ENCODE measurements at places on chromosomes 16 and 17. TPM values are rescaled to one million over a fixed set of nuclear protein-coding genes. Genes with fewer than 3 reads are reported as not detected.

The UBE2I gene
- 358 TPM for total RNA-seq

DNA sequence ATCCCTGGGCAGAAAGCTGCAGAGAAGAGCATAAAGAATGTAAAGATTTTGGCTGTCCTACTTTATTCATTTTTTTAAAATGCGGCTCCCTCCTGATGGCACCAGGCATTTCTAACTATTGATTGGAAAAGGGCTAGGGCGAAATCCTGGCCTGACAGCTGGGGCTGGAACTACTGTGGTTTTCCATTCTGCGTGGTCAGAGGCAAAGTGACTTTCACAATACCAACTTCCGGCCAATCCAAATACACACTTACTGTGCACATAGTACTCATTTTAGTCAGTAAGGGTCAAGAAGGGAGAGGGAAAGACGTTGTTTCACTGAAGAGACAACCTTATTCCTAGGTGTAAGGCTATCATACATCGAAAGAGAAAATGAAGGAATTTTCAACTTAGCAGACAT lies 113.8 kb upstream of the PMFBP1 start:
- H3K4me1 ChIP-seq = no peaks in the 10 kb centered on the region
- H3K27me3 ChIP-seq = no peaks in the 10 kb centered on the region
- DNase-seq = no peak
- H3K27ac ChIP-seq = no peak overlapping the region
- H3K4me3 ChIP-seq = no peak overlapping the region

DNA sequence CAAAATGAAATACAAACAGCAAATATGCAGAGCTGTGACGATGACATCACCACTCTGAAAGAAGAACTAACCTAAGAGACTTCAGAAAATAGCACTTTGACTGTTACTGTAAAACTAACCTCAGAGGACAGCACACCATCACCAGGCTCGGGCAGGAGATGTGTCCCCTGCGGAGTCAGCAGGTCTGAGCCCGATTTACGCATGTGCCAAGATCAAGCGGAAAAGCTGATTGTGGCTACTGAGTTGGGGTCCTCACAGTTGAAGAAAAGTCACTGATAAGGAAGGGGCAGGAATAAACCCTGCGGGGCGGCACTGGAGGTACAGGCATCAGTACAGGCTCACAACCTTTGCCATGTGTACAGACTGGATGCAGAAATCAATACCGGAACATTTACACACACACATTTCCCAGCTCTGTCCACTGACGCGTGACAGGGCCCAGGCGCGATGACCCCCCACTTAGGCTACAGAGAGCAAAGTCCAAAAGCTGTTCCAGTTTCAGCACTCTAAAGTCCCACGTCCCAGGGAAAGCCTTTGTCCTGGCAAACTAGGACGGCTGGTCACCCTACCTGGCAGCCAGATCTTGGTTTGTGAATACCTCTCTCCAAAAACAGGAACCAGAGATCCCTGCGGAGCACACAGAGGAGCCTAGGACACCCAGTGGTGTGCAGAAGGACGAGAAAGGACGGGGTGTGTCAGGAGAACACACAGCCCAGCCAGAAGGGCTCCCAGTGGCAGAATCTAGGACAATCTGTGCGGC lies 21.5 kb downstream of the TRAP1 start:
- H3K27ac ChIP-seq = no peak overlapping the region
- H3K4me3 ChIP-seq = no peak overlapping the region
- H3K27me3 ChIP-seq = no peaks in the 10 kb centered on the region
- H3K4me1 ChIP-seq = peaks cover 8% of the 10 kb centered on the region
- no peak for DNase-seq
- H3K36me3 ChIP-seq = peaks cover 23% of the 10 kb centered on the region

The AANAT gene
- total RNA-seq = not detected

The BEAN1 gene
- total RNA-seq = not detected

DNA sequence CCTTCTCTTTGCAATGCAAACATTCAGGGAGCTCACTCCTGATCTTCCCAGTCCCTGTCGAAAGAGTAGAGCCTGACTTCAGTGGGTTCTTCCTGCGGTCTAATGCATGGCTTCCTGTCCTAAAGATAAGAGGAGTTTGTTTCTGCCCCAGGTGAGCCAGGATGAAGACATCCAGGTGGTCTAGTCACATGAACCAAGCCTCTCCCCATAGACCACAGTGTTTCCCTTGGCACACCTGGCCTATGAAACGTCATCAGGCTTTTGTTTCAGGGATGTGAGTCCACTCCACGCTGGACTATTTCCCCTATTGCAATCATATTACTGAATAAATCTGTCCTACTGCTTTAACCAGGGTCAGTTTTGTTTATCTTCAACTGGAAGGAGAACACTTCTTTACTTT lies 21.1 kb downstream of the CES1 start:
- H3K4me1 ChIP-seq = no peaks in the 10 kb centered on the region
- H3K36me3 ChIP-seq = no peaks in the 10 kb centered on the region
- no peak for DNase-seq
- no peak overlapping the region for H3K4me3 ChIP-seq

- H3K4me1 ChIP-seq = no peaks in the 10 kb centered on the region
- no peak overlapping the region for H3K4me3 ChIP-seq
- H3K36me3 ChIP-seq = no peaks in the 10 kb centered on the region
Measured at GRCh38 chr17:45755050-45755449, 29.1 kb upstream of the CRHR1 start.

GRCh38 chr16:9647981-9648701 lies 534.1 kb downstream of the GRIN2A start:
- no peak for DNase-seq
- H3K27ac ChIP-seq = no peak overlapping the region
- H3K4me1 ChIP-seq = no peaks in the 10 kb centered on the region
- peaks cover 5% of the 10 kb centered on the region for H3K27me3 ChIP-seq
- no peaks in the 10 kb centered on the region for H3K36me3 ChIP-seq

The HOXB5 gene
- not detected for total RNA-seq

The LGALS9B gene
- total RNA-seq = not detected

GRCh38 chr17:14950686-14951085 lies 314.4 kb downstream of the PMP22 start:
- no peak for DNase-seq
- H3K36me3 ChIP-seq = no peaks in the 10 kb centered on the region
- H3K27me3 ChIP-seq = peaks cover 7% of the 10 kb centered on the region
- H3K4me3 ChIP-seq = no peak overlapping the region
- no peak overlapping the region for H3K27ac ChIP-seq
